ENCODE measurements at places on chromosomes 3 and 15. TPM values are rescaled to one million over a fixed set of nuclear protein-coding genes. Genes with fewer than 3 reads are reported as not detected.

GRCh38 chr15:63764124-63764803 is 69.5 kb downstream of the HERC1 start:
- H3K4me1 ChIP-seq = peaks cover 13% of the 10 kb centered on the region
- H3K36me3 ChIP-seq = no peaks in the 10 kb centered on the region
- peak overlapping the region; percentile 33 for H3K27ac ChIP-seq
- DNase-seq = no peak
- no peak overlapping the region for H3K4me3 ChIP-seq

GRCh38 chr3:134795746-134796280 is 753 bp downstream of the EPHB1 start:
- H3K27ac ChIP-seq = no peak overlapping the region
- peak overlapping the region; percentile 92 for H3K4me3 ChIP-seq
- peaks cover 11% of the 10 kb centered on the region for H3K4me1 ChIP-seq
- peak; percentile 49 for DNase-seq

GRCh38 chr3:73550032-73550431 is 74.7 kb downstream of the PDZRN3 start:
- peaks cover 23% of the 10 kb centered on the region for H3K4me1 ChIP-seq
- H3K27ac ChIP-seq = no peak overlapping the region
- no peaks in the 10 kb centered on the region for H3K36me3 ChIP-seq
- H3K27me3 ChIP-seq = no peaks in the 10 kb centered on the region
- no peak overlapping the region for H3K4me3 ChIP-seq

- no peaks in the 10 kb centered on the region for H3K36me3 ChIP-seq
- DNase-seq = no peak
- no peak overlapping the region for H3K4me3 ChIP-seq
- peaks cover 2% of the 10 kb centered on the region for H3K4me1 ChIP-seq
- no peaks in the 10 kb centered on the region for H3K27me3 ChIP-seq
Measured at GRCh38 chr3:98812851-98813374, 49.8 kb downstream of the ST3GAL6 start.

DNA sequence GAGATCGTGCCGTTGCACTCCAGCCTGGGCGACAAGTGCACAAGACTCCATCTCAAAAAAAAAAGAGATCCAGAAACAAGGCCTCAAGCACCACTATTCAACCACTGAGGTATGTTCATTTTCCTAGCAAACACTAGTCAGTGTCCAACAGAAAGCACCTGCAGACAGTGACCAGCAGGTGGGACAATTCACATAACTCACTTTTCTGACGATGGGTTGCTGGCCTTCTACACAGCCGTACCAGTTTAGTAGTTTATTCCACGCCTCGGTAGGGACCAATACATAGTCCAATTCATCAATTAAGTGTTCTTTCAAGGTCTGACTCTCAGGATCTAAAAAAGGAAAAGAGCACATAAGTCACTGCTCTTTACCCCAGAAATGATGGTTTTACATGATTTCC is 12.4 kb downstream of the USP4 start:
- no peaks in the 10 kb centered on the region for H3K4me1 ChIP-seq
- H3K27ac ChIP-seq = no peak overlapping the region
- no peaks in the 10 kb centered on the region for H3K27me3 ChIP-seq
- H3K4me3 ChIP-seq = no peak overlapping the region

DNA sequence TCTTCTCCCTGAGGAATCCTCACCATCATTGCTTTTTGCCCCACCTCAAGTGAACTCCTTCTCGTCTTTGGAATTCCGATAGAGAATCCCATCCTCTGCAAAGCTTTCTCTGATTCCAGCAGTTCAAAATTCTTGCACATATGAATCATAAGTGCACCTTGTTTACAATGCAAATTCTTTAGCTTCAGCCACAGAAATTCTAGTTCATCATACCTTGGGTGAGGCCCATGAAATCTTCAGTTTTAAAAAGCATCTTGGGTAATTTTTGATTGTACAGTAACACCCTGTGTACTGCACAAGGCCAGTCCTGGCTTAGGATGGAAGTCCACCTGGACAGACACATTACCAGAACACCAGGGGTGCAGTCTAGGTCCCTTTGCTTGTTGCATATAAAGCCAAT is 30.8 kb downstream of the MDFIC2 start:
- no peaks in the 10 kb centered on the region for H3K4me1 ChIP-seq
- H3K36me3 ChIP-seq = no peaks in the 10 kb centered on the region
- no peak overlapping the region for H3K4me3 ChIP-seq
- DNase-seq = no peak
- no peak overlapping the region for H3K27ac ChIP-seq

GRCh38 chr15:66491846-66492245 is 5.7 kb downstream of the SNAPC5 start:
- H3K27me3 ChIP-seq = peaks cover 5% of the 10 kb centered on the region
- no peak overlapping the region for H3K4me3 ChIP-seq
- H3K36me3 ChIP-seq = peaks cover 5% of the 10 kb centered on the region
- H3K4me1 ChIP-seq = no peaks in the 10 kb centered on the region

- H3K4me1 ChIP-seq = peaks cover 6% of the 10 kb centered on the region
- peaks cover 6% of the 10 kb centered on the region for H3K27me3 ChIP-seq
- peak within 1 kb of the TSS; percentile 52 for H3K27ac ChIP-seq
- no peaks in the 10 kb centered on the region for H3K36me3 ChIP-seq
Measured at GRCh38 chr3:12158387-12159226, at the start of gene TIMP4. TSS of gene TIMP4 (minus strand) at chr3:12158912. CDS start at chr3:12158840, 72 bp downstream.

GRCh38 chr15:80010131-80010673 is 39.2 kb upstream of the BCL2A1 start:
- DNase-seq = no peak
- no peak overlapping the region for H3K27ac ChIP-seq
- H3K4me3 ChIP-seq = no peak overlapping the region
- no peaks in the 10 kb centered on the region for H3K4me1 ChIP-seq
- H3K36me3 ChIP-seq = no peaks in the 10 kb centered on the region
- no peaks in the 10 kb centered on the region for H3K27me3 ChIP-seq

GRCh38 chr3:64185436-64185835 is 39.8 kb downstream of the PRICKLE2 start:
- no peaks in the 10 kb centered on the region for H3K36me3 ChIP-seq
- H3K4me1 ChIP-seq = peaks cover 17% of the 10 kb centered on the region
- H3K4me3 ChIP-seq = no peak overlapping the region
- no peak overlapping the region for H3K27ac ChIP-seq
- no peaks in the 10 kb centered on the region for H3K27me3 ChIP-seq

DNA sequence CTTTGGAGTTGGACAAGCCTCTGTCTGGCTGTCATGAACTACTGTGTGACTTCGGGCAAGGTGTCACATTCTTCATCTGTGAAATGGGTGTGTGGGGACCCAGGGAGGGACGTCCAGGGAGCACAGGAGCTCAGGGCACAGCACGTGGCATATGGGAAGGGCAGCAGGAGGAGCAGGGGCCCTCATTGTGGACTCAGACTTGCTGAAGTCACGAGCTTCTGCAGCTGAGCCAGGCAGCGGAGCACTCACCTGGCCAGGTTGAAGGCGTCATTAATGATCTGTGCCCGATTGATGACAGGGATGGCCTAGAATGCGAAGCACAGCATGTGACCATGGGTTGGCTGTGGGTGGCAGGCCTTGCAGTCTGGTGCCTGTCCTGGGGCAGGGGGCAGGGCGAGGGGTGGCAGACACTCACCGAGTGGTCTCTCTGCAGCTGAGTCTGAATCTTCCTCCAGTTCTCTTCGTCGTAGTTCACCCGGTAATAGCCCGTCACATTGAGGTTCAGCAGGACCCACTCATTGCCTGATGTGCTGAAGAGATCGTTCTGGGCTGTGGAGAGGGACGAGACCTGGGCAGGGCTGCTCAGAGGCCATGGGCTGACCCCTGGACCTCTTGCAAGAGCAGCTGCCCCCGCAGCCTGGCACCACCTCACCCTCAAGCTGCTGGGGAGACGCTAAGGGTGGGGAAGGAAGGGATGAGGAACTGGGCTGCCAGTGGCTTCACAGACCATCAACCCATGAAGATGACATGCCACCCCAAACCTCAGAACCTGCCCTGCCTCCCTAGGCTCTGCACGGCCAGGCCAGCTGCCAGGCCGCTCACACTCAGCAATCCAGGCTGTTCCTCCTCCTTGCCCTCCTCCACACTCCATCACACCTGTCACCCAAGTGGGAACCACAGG is 15.4 kb downstream of the ANPEP start:
- DNase-seq = no peak
- peaks cover 11% of the 10 kb centered on the region for H3K27me3 ChIP-seq
- no peak overlapping the region for H3K4me3 ChIP-seq
- H3K27ac ChIP-seq = no peak overlapping the region
- no peaks in the 10 kb centered on the region for H3K36me3 ChIP-seq

- H3K4me3 ChIP-seq = no peak overlapping the region
- no peaks in the 10 kb centered on the region for H3K36me3 ChIP-seq
- DNase-seq = no peak
- H3K27me3 ChIP-seq = peaks cover 2% of the 10 kb centered on the region
- no peak overlapping the region for H3K27ac ChIP-seq
- H3K4me1 ChIP-seq = peaks cover 32% of the 10 kb centered on the region
Measured at GRCh38 chr15:98755781-98756180, 107.4 kb downstream of the IGF1R start.

DNA sequence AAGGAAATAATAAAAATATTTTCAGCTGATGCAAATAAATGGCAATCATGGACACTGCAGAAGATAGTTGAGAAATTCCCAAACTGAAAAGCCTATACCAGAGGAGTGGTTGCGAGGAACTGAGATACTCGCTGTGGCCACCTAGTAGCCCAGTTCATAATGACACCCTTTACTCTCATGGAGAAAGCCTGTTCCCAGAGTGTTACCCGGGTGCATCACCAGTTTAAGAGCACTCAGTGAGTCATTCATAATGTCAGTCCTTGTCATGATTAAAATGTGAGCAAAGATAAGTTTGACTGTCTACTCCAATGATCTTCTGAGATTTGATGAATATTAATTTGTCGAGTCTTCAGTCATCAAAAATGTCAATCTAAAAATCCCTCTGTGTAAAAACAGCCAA is 138.4 kb upstream of the LRRC3B start:
- peak; percentile 20 for DNase-seq
- H3K4me3 ChIP-seq = no peak overlapping the region
- H3K36me3 ChIP-seq = no peaks in the 10 kb centered on the region
- peaks cover 10% of the 10 kb centered on the region for H3K4me1 ChIP-seq
- no peaks in the 10 kb centered on the region for H3K27me3 ChIP-seq

GRCh38 chr3:173863551-173863950 is 466.0 kb downstream of the NLGN1 start:
- no peaks in the 10 kb centered on the region for H3K36me3 ChIP-seq
- H3K27ac ChIP-seq = no peak overlapping the region
- DNase-seq = no peak
- no peaks in the 10 kb centered on the region for H3K27me3 ChIP-seq
- H3K4me3 ChIP-seq = no peak overlapping the region

GRCh38 chr3:124976383-124976782 is 41.8 kb upstream of the MUC13 start:
- no peak overlapping the region for H3K27ac ChIP-seq
- peaks cover 5% of the 10 kb centered on the region for H3K27me3 ChIP-seq
- H3K36me3 ChIP-seq = no peaks in the 10 kb centered on the region
- no peak overlapping the region for H3K4me3 ChIP-seq
- no peak for DNase-seq

CPLX3 gene
- total RNA-seq = 0.32 TPM

ACVR2B gene
- total RNA-seq = 122 TPM

ISY1 gene
- total RNA-seq = 18.2 TPM

FAM107A gene
- total RNA-seq = not detected

FBXO40 gene
- not detected for total RNA-seq

PSTPIP1 gene
- 12.4 TPM for total RNA-seq
